ENCODE measurements at places on chromosomes 16 and 17.

GRCh38 chr17:42227849-42228700, 33.8 kb upstream of the GHDC start:
- no peak overlapping the region for H3K27ac ChIP-seq
- H3K4me1 ChIP-seq: peaks cover 4% of the 10 kb centered on the region
- H3K4me3 ChIP-seq: no peak overlapping the region
- peaks cover 19% of the 10 kb centered on the region for H3K36me3 ChIP-seq

DNA sequence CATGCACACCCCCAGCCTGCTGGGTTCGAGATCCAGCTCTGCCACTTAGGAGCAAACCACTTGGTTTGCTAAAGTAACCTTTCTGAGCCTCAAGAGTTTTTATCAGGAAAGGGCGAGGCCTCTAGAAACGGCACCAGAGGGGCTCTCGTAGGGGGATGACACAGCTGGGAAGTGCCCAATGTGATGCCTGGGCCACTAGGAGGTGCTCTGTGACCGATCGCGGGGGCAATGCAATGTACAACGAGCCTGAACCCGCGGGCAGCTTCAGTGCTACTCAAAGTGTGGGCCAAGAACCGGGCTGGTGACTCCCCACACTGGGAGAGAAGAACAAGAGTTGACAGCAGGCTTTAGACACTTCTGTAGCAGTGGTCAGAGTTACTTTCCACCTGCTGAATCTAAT, 9.4 kb downstream of the C16orf89 start:
- H3K27ac ChIP-seq: no peak overlapping the region
- H3K27me3 ChIP-seq: peaks cover 2% of the 10 kb centered on the region
- H3K36me3 ChIP-seq: no peaks in the 10 kb centered on the region

- H3K4me1 ChIP-seq: no peaks in the 10 kb centered on the region
- no peaks in the 10 kb centered on the region for H3K27me3 ChIP-seq
- no peak overlapping the region for H3K4me3 ChIP-seq
- no peak for DNase-seq
These were observed 73.8 kb downstream of the NDE1 start for GRCh38 chr16:15723808-15724207.

- no peak for DNase-seq
- H3K36me3 ChIP-seq: peaks cover 1% of the 10 kb centered on the region
- peaks cover 2% of the 10 kb centered on the region for H3K27me3 ChIP-seq
- no peak overlapping the region for H3K4me3 ChIP-seq
These were observed 42.4 kb upstream of the ZNF629 start for GRCh38 chr16:30829130-30830071.

DNA sequence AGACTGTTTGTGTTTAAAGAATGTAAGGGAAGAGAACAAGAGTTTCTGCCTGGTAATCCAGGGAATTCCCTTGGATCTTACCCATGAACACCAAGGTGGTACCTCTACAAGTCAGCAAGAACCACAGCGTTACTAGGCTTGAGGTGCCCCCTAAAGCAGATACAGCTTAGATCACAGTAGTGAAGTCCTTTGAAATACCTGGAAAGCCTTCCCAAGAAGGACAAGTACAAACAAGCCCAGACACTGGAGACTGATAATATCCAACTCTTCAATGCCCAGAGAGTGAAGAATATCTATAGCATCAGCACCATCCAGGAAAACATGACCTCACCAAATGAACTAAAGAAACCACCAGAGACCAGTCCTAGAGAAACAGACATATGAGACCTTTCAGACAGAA, 3.8 kb upstream of the APPBP2 start:
- H3K4me1 ChIP-seq: peaks cover 12% of the 10 kb centered on the region
- no peaks in the 10 kb centered on the region for H3K36me3 ChIP-seq
- H3K27ac ChIP-seq: no peak overlapping the region
- H3K27me3 ChIP-seq: no peaks in the 10 kb centered on the region
- no peak overlapping the region for H3K4me3 ChIP-seq

DNA sequence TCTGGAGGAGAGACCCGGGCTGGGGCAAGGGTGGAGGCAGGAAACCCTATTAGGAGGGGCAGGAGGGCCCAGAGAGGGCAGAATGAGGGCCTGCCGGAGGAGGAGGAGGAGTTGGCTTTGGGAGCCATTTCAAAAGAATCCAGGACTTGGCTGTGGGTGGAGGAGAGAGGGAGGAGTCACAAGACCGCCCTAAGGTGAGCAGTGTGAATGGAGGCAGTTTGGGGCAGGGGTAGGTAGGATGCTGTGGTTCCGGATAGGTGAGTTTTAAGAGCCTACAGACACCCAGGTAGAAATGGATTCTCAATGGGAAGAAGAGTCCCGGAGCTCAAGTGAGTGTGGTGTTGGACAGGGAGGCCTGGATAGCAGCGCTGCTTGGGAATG, 80.3 kb downstream of the ARHGAP23 start:
- H3K27ac ChIP-seq: no peak overlapping the region
- no peak overlapping the region for H3K4me3 ChIP-seq
- H3K27me3 ChIP-seq: no peaks in the 10 kb centered on the region
- H3K36me3 ChIP-seq: peaks cover 36% of the 10 kb centered on the region
- DNase-seq: no peak

DNA sequence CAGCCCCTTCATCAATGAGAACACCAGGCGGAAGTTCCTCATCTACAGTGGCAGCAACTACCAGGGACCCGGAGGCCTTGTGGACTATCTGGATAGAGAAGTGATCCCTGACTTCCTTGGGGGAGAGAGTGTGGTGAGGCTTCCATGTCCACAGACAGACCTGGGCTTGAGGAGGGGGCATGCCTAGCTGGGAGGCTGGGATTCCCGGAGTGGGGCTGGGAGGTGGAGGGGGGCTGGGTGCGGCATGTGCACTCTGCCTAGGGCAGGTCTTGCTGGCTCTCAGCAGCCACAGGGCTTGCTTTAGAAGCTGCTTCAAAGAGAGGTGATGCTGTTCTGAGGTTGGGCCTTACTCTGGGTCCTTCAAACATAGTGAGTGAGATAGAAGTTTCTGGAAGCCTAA, 27.8 kb downstream of the NAGPA start:
- H3K4me3 ChIP-seq: no peak overlapping the region
- no peak overlapping the region for H3K27ac ChIP-seq
- no peaks in the 10 kb centered on the region for H3K4me1 ChIP-seq
- H3K27me3 ChIP-seq: peaks cover 18% of the 10 kb centered on the region

GRCh38 chr16:83392743-83393142, 415.0 kb upstream of the HSBP1 start:
- H3K27me3 ChIP-seq: no peaks in the 10 kb centered on the region
- H3K4me3 ChIP-seq: no peak overlapping the region
- no peaks in the 10 kb centered on the region for H3K36me3 ChIP-seq

- H3K27ac ChIP-seq: no peak overlapping the region
- H3K27me3 ChIP-seq: no peaks in the 10 kb centered on the region
- no peak overlapping the region for H3K4me3 ChIP-seq
- DNase-seq: no peak
These were observed 20.8 kb downstream of the GINS2 start for GRCh38 chr16:85667841-85668413.
